Glutamatergic neuron (in vitro differentiated cells): ENCODE measurements at places on chromosomes 12 and 14. TPM values are rescaled to one million over a fixed set of nuclear protein-coding genes. Genes with fewer than 3 reads are reported as not detected.

DNA sequence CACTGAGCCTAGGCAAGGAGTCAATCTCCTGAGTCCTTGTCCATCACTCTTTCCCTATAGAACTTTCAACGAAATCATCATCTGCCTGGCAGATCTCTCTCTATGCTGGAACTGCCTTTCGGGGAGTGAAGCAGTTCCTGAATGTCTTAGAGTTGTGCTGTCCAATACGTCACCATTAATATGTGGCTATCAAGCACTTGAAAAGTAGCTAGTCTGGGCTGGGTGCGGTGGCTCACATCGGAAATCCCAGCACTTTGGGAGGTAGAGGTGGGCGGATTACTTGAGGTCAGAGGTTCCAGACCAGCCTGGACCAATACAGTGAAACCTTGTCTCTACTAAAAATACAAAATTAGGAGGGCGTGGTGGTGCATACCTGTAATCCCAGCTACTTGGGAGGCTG lies 35.1 kb downstream of the NRDE2 start:
- no peak for DNase-seq
- no peaks in the 10 kb centered on the region for H3K27me3 ChIP-seq
- H3K4me1 ChIP-seq = peaks cover 3% of the 10 kb centered on the region
- peaks cover 5% of the 10 kb centered on the region for H3K36me3 ChIP-seq

- H3K4me1 ChIP-seq = peaks cover 70% of the 10 kb centered on the region
- H3K27ac ChIP-seq = no peak overlapping the region
- no peak overlapping the region for H3K4me3 ChIP-seq
These were observed 5.8 kb downstream of the VRK1 start for GRCh38 chr14:96802963-96803362.

The PLA2G1B gene
- total RNA-seq = not detected

The CPNE6 gene
- 0.44 TPM for total RNA-seq

The ATF7 gene
- 36.0 TPM for total RNA-seq

The TSHR gene
- total RNA-seq = 0.74 TPM

The TC2N gene
- total RNA-seq = 2.5 TPM

The RASSF9 gene
- total RNA-seq = not detected

DNA sequence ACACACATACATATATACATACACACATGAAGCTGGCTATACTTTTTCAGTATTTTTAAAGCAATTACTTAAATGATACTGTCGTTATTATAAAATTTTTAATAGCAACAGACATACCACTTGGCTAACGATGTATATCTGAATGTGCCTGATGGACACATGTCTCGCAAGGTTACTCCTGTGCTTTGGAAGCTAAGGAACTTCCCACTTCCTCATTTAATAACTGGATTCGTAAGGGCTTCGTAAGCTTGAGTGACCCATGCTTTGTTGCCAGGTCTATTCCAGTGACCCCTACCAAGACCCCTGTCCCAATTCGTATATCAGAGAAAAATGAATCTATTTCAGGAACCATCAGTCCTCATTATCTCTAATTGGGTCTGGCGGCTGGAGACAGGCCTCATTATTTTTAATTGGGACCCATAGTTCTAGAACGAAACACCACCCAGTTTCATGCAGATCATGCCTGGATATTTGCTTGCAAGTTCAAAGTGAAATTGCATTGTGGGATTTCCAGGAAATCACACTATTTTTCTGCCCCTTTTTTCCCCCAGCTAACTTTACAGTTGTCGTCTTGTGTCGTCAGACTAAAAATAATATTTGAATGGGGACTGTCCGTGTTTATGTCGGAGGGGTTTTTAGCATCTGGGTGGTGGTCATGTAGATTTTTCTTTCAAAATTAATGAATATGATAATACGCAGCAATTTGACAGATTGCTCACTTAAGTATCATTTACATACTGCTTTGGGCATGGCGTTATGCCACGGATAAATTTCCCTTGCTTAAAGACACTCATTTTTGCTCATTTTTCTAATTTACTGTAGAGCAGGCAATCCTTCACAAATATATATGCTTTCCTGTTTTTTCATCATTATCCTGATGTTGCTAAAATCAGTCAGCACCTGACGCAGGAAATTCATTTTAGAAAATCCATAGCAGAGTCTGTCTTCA lies 17.1 kb upstream of the MYO1H start:
- no peaks in the 10 kb centered on the region for H3K27me3 ChIP-seq
- H3K4me1 ChIP-seq = peaks cover 19% of the 10 kb centered on the region
- no peak for DNase-seq
- H3K4me3 ChIP-seq = peak overlapping the region; percentile 47
